NCI-H2081 (cell line): ENCODE measurements at places on chromosomes 11 and 22.
A peak's percentile ranks its signal among the peaks of the same experiment; 100 is the strongest.

DNA sequence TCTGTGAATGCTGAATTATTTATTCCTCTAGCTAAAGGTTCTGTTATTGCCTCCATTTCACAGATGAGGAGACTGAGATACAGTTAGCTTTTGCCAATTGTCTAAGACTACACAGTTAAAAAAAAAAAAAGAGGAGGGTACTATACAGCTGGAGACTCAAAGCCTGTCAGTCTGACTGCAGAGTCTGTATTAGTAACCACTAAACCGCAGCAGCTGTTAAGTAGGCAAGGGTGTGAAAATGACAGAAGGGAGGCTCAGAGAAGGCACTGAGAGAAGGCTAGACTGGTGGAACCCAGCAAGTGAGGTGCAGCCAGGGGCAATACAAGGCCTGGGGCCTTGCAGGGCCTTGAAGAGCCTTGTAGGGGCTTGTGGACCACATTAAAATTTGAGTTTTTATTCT lies 181.2 kb downstream of the CSNK2A3 start:
- DNase-seq: no peak

GRCh38 chr11:115613986-115614632 lies 109.9 kb upstream of the CADM1 start:
- DNase-seq: no peak

DNA sequence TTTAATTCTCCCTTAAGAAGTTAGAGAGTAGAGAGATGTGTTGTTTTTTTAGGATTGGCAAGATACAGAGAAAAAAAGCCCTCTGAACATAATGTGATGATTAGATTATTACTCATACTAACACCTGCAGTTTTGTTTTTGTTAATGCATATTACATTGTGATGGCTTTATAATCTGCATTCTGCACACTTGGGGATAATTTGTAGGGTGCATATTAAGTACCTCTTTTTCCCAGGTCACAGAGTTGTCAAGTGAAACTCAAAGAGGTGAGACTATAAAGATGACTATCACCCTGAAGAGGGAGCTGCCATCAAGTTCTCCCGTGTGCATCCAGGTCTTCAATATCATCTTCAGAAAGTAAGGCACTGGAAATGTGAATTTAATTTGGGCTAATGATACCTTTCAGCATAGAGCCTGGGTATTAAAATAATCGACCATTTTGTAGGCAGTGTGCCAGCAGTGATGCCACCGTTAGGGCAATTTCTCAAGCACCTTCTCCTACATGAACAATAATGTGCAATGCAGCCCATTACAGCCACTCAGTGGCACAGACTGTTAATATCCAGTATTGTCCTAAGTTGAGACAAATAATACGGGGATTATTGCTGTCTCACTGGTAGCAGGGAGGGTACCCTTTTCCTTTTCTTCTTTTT lies 16.2 kb downstream of the PIWIL4 start:
- DNase-seq: no peak

GRCh38 chr11:129209891-129210830 lies 18.0 kb upstream of the ARHGAP32 start:
- DNase-seq: no peak

- DNase-seq: no peak
These were observed 2.6 kb downstream of the TAGLN start for GRCh38 chr11:117201658-117202305.

- peak; percentile 39 for DNase-seq
These were observed 111.9 kb downstream of the EHF start for GRCh38 chr11:34732831-34733230.
